ENCODE measurements at places on chromosomes 3 and 15. TPM values are rescaled to one million over a fixed set of nuclear protein-coding genes. Genes with fewer than 3 reads are reported as not detected.

CD200 gene
- 41.5 TPM for total RNA-seq

CHRM5 gene
- total RNA-seq = not detected

CACNA2D3 gene
- 0.43 TPM for total RNA-seq

SPTBN5 gene
- total RNA-seq = not detected

DNA sequence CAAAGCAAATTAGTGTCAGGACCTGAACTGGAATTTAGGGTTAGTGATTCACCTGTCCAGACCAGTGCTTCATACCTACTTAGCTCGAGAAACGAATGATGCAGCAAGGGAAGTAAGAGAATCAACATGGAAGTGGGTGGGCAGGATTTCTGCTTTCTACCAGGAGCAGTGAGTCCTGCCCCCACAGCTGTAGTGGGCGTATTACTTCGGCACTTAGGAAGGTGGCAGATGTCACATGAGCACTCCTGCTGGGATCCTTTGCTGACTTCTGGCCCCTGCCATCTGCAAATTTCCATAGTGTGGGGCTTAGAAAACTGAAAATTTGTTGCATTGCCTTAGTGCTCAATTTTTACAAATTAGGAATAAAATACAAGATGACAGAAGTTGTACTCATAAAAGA, 31.2 kb downstream of the RYR3 start:
- H3K27me3 ChIP-seq = no peaks in the 10 kb centered on the region
- peak; percentile 13 for DNase-seq
- H3K4me1 ChIP-seq = peaks cover 19% of the 10 kb centered on the region
- no peak overlapping the region for H3K4me3 ChIP-seq

DNA sequence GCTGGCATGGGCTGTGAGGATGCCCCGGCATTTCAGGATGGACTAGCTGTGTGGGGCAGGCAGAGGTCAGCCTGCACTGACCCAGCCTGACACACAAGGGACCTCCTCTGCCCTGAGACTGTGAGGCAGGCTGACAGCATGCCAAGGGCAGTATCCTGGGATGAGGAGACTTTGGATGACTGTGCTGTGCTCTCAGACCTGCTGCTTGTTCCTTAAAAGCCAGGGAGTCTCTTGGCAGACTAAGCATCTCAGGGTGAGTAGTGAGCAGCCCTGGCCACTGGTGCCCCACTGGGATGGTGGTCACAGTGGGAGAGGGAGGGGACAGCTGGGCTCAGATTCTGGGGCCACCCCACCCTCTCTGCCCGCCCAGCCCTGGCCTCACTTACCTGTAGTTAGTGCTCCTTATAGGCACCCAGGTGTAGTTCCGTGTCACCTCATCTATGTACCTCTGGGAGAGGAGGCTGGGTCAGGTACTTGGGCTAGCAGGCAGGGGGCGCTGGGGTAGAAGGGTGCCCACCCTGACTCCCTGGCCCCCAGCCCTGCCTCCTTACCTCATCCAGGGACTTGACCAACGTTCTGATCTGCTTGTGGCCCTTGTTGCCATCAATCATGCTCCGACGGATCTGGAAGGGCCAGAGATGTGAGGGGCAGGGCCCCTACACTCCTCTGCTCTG, 16.1 kb upstream of the TMEM115 start:
- DNase-seq = peak; percentile 50
- H3K36me3 ChIP-seq = no peaks in the 10 kb centered on the region
- no peak overlapping the region for H3K27ac ChIP-seq
- H3K27me3 ChIP-seq = no peaks in the 10 kb centered on the region
- no peak overlapping the region for H3K4me3 ChIP-seq

DNA sequence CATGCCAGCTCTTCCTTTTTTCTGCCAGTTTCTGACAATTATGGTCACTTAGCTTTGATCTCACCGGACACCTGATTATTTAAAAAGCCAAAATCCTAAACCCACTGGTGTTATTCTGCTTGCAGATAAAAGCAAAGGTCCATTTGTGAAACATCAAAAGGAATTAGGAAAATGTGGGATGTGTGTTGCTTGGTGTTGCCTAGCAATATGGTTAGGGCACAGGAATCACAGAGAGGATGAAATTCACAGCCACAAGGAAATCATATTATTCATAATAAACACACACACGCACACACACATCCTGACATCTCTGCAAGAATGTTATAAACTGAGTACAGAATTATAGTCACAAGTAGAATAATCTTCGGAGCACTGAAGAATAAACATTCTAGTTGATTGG, 89.3 kb upstream of the BHLHE40 start:
- H3K36me3 ChIP-seq = no peaks in the 10 kb centered on the region
- H3K27me3 ChIP-seq = no peaks in the 10 kb centered on the region
- no peak overlapping the region for H3K4me3 ChIP-seq
- DNase-seq = no peak
- H3K4me1 ChIP-seq = peaks cover 4% of the 10 kb centered on the region

DNA sequence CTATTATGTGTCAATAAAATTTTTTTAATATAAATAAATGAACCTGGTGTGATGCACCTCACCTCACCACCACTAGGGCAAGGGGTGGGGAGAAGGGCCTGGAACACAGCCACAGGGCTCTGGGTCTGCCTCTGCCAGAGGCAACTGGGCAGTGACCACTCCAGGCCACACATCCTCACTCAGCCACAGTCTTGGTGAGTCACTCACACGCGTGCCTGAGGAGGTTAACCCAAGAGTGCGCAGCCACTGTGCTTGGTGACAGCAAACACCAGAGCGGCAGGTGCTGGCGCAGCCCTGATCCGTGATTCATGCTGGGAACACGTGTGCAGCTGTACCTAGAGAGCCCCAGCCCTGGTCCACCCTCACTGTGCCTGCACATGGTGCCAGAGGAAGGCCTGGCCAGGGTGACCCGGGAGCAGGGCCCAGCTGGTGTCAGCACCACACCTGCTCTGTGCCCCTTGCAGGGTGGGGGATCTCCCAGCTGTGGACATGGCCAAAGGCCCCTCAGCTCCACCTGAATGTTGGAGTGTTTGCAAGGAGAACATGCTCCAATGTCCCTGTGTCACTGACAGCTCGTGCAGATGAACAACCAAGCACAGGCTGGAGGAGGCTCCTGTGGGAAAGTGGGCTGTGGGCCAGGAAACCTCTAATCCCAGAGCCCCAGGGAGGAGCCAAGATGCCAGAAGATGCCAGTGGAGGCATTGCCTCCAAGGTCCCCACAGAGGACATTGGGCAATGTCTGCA, 2.1 kb downstream of the SLC41A3 start:
- no peak overlapping the region for H3K27ac ChIP-seq
- H3K27me3 ChIP-seq = no peaks in the 10 kb centered on the region
- DNase-seq = no peak
- no peak overlapping the region for H3K4me3 ChIP-seq
- no peaks in the 10 kb centered on the region for H3K4me1 ChIP-seq

DNA sequence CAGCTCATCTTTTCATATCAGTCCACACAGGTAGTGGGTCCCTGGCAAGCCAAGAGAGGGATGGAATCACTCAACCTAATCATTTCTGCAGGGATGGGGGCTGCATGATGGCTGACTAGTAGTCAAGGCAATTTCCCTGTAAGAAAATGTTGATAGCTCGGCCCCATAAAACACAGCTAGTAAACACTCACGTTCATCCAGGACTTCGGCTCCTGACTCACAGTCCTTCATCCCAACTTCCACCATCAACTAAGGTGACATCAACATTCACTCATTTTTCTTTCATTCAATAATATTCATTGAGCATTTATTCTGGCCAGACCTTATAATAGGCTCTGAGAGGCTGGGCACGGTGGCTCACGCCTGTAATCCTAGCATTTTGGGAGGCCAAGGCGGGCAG, 4.4 kb upstream of the ACAP2 start:
- H3K27ac ChIP-seq = no peak overlapping the region
- no peaks in the 10 kb centered on the region for H3K27me3 ChIP-seq
- H3K36me3 ChIP-seq = no peaks in the 10 kb centered on the region
- DNase-seq = no peak

Measured in neural progenitor cell (in vitro differentiated cells).